NCI-H1048 (cell line): ENCODE measurements at places on chromosomes 16 and 17.

DNA sequence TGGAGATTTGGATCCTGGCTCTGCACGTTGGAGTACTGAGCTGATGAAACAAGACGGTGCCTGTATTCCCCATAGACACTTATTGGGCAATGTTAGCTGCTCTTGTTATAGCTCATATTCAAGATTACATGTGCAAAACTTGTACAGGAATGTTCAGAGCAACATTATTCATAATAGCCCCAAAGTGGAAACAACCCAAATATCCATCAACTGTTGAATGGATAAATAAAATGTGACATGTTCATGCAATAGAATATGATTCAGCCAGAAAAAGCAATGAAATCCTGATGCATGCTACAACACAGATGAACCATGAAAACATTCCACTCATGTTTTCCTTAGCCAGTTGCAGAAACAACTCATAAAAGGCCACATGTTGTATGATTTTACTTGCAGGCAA, 5.7 kb upstream of the SDR42E1 start:
- no peak for DNase-seq

GRCh38 chr16:31331141-31331764, 23.7 kb upstream of the ITGAX start:
- DNase-seq, result no peak

- no peak for DNase-seq
These were observed 809.5 kb upstream of the GOT2 start for GRCh38 chr16:59543641-59544040.

DNA sequence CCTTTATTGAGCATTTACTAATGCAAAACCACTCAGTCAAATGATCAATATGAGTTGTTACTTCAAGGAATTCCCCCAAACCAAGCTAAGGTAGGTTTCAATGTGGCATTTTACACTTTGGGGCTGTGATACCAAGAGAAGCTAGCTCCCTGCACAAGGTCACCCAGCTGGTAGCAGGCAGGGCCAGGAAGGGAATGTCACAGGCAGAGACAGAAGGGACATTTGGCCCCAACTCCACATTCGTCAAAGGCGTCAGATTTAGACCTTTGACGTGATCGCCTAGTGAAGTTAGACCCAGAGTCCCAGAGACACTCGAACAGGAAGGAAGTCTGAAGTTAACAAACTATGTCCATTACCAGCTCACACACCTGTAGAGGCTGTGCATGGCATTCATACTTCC, 5.5 kb upstream of the SMG1 start:
- no peak for DNase-seq

DNA sequence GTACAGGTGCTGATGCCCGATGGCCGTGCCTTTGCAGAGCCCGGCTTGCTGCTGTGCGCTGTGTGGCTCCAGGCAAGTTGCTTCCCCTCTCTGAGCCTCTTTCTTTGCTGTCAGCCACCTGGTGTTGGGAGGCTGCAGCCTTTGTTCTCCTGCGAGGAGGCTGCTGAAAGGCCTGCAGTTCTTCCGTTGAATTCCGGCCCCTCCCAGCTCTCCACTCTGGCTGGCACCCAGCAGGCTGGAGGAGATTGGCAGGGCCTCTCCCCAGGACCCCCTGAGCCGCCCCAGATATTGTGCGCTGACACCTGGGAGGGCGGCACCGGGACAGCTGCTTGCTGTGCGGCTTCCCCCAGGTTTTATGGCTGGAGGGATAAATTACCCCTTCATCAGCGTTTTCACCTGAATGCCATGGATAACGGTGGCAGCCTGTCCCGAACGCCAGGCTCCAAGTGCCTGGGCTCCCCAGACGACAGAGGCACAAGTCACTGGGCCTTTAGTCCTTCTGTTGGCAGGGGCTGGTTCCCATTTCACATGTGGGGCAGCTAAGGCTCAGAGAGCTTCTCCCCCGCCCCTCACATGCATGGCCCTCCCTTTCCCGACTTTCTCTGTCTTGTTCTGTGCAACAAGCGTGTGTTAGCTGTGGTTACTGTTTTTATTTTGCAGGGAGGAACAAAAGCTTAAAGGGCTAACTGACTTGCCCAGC, 35.1 kb upstream of the GSE1 start:
- DNase-seq, result no peak

DNA sequence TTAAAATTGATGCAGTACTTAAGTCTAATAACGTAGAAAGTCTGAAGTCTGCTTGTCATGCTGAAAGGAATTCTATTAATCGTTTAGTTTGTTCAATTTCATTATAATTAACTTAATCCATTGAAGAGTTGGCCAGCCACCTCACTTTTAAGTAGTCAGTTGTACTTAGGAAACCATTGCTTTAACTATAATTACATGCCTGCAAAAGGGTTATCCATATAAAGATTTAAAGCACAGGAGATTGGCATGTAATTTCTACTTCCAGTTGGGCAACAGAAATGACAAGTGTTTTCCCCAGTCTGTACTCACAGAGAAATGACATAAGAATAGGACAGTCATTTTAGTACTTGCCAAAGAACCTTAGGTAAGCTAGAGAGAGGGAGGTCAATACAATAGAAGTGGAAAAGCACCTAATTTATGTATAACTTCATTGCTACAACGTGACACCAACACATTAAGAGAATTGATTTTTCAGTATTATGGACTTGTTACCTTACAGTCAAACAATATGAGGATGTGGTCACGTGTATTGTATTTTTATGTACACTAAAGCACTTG, 3.7 kb upstream of the USP32 start:
- DNase-seq, result no peak

GRCh38 chr16:69703638-69704037, 22.7 kb downstream of the NQO1 start:
- DNase-seq, result no peak

GRCh38 chr16:2833776-2834175, 3.7 kb downstream of the ZG16B start:
- no peak for DNase-seq

DNA sequence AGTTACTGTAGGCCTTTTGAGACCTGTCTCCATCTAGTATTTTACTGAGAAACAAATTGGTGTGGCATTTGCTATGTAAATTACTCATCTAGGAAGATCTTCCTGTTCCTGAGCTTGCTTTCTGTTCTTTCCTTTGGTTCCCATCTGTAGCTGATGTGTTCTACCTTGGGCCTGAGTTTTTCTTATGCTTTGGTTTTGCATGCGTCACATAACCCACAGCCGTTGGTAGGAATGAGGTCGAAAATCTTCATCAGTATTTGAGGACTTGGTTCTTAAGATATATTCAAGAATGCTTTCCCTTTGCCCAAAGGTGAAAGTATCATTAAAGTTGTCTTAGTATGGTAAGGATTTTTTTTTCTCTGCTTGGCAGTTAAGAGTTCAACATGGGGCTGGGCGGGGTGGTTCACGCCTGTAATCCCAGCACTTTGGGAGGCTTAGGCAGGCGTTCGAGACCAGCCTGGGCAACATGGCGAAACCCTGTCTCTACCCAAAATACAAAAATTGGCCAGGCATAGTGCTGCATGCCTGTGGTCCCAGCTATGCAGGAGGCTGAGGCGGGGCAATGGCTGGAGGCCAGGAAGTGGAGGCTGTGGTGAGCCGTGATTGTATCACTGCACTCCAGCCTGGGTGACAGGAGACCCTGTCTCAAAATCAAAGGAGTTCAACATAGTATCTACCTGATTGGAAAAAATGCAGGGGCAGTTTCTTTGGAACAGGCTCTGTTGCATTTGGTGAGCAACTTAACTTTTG, 28.8 kb downstream of the IST1 start:
- DNase-seq, result no peak

DNA sequence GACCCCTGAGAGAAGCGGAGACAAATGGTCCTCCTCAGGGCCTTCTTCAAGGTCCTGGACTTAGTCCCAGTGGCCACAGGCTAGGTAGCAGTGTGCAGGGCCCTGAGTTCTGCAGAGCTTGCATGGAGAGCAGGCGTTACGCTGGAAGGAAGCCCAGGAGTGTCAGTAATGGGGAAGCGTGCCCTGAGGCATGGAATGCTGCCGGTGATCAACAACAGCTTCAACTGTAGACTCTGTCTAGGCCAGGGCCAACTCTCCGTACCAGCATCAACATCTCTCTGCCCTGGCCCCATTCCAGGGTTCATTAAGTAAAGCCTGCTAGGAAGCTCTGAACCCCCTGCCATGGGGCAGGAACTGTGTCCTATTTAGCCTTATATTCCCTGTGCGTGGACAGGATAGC, 568 bp upstream of the TNK1 start:
- DNase-seq, result no peak

GRCh38 chr17:28225271-28225670, 93.7 kb upstream of the TMEM97 start:
- no peak for DNase-seq
